ENCODE measurements at places on chromosomes 7 and 10.
A peak's percentile ranks its signal among the peaks of the same experiment; 100 is the strongest.

GRCh38 chr10:104417637-104418292 lies 64.1 kb downstream of the CFAP58 start:
- no peak for DNase-seq

- no peak for DNase-seq
Observed at GRCh38 chr10:125130916-125131315, 29.4 kb downstream of the CTBP2 start.

DNA sequence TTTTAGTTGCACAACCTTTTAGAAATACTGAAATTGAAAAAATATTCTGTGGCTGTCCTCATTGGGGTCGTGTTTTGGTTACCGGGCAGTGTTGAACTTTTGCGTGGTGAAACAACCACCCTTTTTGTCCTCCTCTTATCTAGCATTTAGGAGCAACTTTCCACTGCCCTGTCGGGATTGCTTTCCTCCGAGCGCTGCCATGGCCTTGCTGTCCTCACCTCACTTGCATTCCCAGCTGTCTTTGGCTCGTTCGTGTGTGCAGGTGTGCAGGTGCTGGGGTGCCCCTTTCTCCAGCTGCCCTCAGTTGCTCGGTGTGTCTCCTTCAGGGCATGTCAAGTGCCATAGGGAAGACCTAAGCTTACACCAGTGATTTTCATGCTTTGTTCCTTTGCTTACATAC lies 116.9 kb upstream of the GJD4 start:
- DNase-seq = no peak

GRCh38 chr10:44206127-44206818 lies 178.6 kb downstream of the CXCL12 start:
- DNase-seq = no peak

- DNase-seq = peak; percentile 6
Observed at GRCh38 chr7:84669177-84669732, 474.7 kb upstream of the SEMA3A start.

DNA sequence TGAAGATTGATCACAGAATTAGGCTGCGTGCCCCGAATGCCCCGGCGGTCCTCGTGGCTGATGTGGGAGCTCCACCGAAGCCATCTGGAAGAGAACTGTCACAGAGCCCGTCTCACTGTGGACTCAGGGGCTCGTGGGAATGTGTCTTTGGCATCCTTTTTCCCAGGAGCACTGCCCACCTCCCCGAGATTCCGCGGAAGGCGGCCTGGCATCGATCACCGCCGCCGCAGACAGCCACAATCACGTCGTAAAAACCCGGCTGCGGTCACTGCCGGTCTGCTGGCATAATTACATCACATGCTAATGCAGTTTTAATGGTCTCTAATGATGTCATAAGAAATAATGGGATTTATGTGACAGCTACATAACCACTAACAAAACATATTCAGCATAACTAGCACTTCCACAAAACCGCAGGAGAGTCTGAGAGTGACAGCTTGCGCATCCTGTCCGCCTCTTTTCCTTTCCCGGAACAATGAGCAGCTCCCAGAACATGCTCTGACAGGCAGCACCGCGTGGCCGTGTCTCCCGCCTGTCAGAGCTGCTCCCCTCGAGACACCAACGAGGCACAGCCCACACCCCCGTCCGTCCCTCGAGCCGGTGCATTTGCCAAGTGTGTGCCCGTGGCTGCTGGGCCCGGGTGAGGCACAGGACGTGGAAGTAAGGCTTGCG lies 490.0 kb downstream of the PTPRN2 start:
- no peak for DNase-seq
